ENCODE measurements at places on chromosomes 13 and 19. TPM values are rescaled to one million over a fixed set of nuclear protein-coding genes. Genes with fewer than 3 reads are reported as not detected.
A peak's percentile ranks its signal among the peaks of the same experiment; 100 is the strongest.

Gene F10
- not detected for total RNA-seq

DNA sequence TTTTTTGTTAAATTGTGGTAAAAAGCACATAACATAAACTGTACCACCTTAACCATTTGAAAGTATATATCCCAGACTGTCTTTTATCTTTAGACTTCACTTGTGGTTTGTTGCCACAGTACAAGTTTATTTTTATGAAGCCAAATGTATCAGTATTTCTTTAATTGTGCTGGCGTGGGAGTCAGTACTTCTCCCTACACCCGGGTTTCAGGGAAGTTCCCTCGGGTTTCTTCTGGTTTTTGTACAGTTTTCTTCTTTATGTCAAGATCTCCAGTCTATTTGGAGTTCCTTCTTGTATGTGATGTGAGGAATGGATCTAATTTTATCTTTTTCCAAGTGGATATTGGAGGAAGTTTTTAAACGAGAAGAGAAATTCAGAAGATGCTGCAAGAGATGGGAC lies 20.5 kb downstream of the CCDC8 start:
- no peak for DNase-seq

Gene IL11
- 8.4 TPM for total RNA-seq

Gene KIR3DL1
- not detected for total RNA-seq

Gene DAND5
- total RNA-seq = not detected

Gene UQCR11
- 124 TPM for total RNA-seq

DNA sequence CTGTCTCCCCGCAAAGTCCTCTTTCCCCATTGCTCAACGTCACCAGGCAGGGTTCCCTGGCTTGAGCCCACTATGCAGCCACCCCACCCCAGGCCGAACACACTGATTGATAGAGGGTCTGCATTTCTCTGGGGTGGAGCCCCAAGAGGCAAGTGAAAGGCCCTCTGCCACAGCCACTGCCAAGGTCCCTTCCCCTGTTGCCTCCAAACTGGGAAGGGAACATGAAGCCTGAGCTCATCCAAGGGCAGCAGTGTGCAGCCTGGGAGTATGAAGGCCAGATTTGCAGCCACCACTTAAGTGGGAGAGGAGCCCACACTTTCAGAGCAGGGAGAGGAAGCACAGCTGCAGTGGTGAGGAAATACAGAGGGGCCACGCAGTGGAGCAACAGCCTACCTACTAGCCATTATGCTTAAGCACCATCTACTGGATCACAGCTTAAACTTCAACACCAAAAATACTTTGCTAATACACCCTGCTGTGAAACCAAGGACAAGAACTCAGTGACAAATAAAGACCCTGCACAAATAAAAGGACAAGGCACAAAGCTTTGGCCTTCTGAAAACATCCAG lies 48.6 kb downstream of the UBL3 start:
- peak; percentile 35 for DNase-seq

Gene KCNC3
- total RNA-seq = 0.12 TPM

DNA sequence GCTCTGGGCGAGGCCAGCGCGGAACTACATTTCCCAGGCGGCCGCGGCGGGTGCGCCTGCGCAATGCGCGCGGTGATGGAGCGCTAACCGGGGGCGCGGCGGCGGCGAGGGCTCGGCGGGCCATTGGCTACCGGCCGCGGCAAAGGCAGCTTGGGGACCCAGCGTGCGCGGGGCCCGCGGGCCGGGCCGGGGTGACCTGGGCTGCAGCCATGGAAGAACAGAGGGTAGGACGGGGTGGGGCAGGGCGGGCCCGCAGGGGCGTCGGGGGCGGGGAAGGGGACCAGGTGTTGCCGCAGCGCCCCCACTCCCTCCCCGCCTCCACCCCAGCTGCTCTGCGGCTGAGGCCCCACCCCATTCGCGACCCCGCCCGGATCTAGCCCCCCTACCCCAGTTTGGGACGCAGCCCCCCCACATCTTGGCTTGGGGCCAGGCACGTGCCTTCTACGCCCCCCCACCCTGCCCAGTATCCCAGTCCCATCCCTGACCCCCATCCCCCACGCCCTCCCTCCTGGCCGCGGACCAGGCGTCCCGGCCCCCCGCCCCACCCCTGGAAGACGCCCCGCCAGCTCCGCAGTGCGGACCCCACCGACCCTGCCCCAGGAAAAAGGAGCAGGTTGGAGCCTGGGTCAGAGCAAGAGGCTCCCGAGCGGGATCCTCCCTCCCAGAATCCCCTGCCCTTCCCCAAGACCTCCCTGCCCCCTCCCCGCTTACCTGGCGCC lies at the start of gene FSD1:
FSD1 (plus strand) TSS at position 61 of the 719 bp plus-strand sequence; CDS start at position 210, 149 bp downstream.
- DNase-seq = peak; percentile 62

DNA sequence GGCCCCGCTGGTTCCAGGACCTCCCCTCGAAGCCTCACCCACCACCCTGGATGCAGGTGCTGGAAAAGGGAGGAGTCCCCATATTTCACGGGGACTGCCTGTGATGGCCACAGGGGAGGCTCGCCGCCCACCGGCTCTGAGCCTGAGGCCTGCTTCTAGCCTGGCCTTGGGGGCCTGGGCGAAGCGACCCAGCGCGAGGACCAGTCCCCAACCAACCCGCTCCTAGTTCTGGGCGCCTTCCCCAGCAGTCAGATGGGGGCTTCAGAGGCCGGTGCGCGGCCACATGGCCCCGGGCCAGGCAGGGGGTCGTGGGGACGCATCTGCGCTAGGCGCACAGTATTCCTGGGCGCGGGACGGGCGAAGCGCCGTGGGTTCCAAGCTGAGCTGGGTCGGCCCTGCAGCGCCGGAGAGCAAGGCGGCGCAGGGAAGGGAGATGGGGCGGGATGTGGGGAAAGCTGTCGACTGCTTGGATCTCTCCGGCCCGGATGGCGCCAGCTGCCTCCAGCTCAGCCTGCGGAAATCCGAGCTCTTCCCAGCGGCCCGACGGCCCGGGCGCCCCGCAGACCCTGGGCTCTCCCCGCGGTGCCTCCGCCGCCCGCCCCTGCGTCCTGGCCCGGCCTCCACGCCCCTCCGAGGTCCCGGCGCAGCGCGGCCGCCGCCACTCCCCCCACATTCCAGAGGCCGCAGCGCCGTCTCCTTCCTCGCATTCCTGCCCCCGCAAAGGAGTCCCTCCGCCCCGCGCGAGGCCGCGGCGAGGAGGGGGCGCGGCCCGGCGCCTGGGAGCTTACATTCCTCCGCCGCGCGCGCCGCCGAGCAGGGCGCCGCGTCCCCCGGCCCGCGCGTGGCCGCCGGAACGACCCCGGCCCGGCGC lies at the start of gene WTIP:
WTIP (plus strand) TSS at position 788 of the 871 bp plus-strand sequence. CDS start 217 bp downstream, outside the sequence.
- peak; percentile 81 for DNase-seq

- peak; percentile 29 for DNase-seq
These were observed 77.9 kb downstream of the ZNF536 start for GRCh38 chr19:30450100-30450499.

Gene CGB7
- total RNA-seq = 0.72 TPM

DNA sequence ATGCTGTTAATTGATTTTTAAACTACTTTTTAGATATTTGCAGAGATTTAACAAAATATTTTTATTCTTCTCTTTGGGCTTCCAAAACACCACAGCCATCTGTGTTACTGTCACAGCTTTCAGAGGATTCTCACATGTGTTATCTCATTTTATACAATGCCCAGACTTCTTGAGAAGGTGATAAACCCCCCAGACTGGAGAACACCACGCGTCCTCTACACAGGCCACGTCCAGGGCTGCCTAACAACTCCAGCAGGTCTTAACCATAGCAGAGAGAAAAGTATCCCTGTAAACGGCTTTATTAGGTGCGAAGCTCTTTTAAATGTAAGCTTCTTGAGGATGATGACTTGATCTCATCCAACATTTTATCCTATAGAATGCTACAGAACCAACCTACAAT lies 2.0 kb downstream of the GPR183 start:
- DNase-seq = no peak

Gene CEACAM8
- not detected for total RNA-seq

Gene TMEM255B
- total RNA-seq = 0.78 TPM

- DNase-seq = no peak
These were observed 73.4 kb downstream of the SPACA7 start for GRCh38 chr13:112449545-112449930.

DNA sequence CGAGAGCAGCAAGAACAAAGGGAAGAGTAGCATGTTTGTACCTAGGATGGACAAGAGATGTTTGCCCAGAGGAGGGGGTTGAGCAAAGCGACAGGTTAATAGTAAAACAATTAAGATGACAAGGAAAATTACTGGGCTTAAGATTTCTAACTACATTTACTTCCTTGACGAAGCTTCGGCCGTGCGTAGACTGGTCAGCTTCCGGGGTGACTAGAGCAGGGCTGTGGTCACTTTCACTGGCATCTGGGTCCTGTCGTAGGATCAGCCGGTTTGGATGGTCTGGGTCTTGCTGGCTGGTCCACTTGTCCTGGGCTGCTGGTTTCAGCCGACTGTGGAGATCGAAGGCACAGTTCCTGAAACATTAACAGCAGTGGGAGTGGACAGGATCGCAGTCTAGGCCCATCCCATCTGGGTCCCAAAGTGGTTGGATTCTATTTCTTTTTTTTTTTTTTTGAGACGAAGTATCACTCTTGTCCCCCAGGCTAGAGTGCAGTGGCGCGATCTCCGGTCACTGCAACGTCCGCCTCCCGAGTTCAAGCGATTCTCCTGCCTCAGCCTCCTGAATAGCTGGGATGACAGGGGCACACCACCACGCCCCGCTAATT lies 5.0 kb upstream of the BSG start:
- no peak for DNase-seq

GRCh38 chr13:75356421-75356820 lies 125.5 kb downstream of the TBC1D4 start:
- DNase-seq = no peak

GRCh38 chr13:90763476-90764150 lies 583.9 kb upstream of the MIR17HG start:
- DNase-seq = no peak

GRCh38 chr19:8151767-8152035 lies 2.3 kb upstream of the FBN3 start:
- no peak for DNase-seq

Measured in RPMI7951 (cell line).